ENCODE measurements at places on chromosomes 6 and 20.

DNA sequence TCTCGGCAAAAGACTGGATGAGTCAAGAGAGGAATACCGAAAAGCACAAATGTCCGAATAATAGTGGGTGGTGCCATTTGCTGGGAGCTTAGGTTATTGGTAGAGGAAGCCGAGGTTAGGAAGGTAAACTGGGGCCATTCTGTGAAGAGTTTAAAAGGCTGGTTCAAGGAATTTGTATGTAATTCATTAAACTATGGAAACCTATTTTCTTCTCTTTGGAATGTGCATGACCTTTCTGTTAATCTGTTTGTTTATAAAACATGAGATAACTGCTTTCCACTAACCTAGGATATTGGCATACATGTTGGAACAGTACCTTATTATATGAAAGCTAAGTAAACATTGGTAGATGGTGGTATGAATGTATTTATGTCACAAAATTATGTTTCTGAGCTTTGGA is 71.8 kb downstream of the LCA5 start:
- DNase-seq = no peak

DNA sequence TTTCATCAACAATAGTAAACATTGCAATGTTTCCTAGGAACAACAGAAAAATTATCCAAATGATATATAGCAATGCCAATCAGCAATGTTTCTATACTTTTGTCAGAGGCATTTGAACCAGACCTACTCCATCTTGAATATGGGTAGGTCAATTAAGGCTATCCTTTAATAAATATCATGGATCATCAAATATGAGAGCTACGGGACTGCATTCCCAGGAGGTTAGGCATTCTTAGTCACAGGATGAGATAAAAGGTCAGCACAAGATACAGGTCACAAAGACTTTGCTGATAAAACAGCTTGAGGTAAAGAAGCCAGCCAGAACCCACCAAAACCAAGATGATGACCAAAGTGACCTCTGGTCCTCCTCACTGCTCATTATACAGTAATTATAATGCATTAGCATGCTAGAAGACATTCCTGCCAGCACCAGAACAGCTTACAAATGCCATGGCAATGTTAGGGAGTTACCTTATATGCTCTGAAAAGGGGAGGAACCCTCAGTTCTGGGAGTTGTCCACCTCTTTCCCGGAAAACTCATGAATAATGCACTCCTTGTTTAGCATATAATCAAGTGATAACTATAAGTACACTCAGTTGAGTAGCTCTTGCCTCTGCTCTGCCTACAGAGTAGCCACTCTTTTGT is 8.6 kb upstream of the SERPINB6 start:
- DNase-seq = peak; percentile 61

- DNase-seq = no peak
Observed at GRCh38 chr6:14499309-14499708, 381.7 kb downstream of the CD83 start.

- DNase-seq = peak; percentile 85
Observed at GRCh38 chr6:95244751-95245150, 332.6 kb upstream of the MANEA start.

GRCh38 chr6:22363714-22364239 is 66.9 kb upstream of the PRL start:
- DNase-seq = peak; percentile 10

- DNase-seq = no peak
Observed at GRCh38 chr6:105988321-105988720, 97.8 kb upstream of the PRDM1 start.

GRCh38 chr6:136873748-136874147 is 48.4 kb upstream of the SLC35D3 start:
- peak; percentile 4 for DNase-seq

- DNase-seq = no peak
Observed at GRCh38 chr6:125432963-125433362, 131.2 kb upstream of the HDDC2 start.

GRCh38 chr6:106360410-106360988 is at the start of gene CRYBG1:
CRYBG1 (plus strand) TSS chr6:106360717; CDS start chr6:106360909, 192 bp downstream.
- DNase-seq = peak; percentile 90

DNA sequence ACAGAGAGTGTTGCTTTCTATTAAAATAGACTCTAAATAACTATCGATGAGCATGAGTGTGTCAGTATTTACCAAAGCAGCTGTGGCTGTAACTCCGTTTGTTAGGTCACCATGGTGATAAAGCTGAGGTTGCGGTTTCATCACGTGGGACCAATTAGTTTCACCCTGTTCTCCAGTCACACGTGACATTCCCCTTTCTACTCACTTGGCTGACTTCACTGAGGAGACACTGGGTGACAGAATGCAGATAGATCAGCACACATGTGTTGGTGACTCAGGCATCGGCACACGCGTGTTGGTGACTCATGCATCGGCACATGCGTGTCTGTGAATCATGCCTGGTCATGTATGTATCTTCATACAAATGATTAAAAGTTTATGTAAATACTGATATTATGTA is 285.4 kb downstream of the THBS2 start:
- peak; percentile 1 for DNase-seq

DNA sequence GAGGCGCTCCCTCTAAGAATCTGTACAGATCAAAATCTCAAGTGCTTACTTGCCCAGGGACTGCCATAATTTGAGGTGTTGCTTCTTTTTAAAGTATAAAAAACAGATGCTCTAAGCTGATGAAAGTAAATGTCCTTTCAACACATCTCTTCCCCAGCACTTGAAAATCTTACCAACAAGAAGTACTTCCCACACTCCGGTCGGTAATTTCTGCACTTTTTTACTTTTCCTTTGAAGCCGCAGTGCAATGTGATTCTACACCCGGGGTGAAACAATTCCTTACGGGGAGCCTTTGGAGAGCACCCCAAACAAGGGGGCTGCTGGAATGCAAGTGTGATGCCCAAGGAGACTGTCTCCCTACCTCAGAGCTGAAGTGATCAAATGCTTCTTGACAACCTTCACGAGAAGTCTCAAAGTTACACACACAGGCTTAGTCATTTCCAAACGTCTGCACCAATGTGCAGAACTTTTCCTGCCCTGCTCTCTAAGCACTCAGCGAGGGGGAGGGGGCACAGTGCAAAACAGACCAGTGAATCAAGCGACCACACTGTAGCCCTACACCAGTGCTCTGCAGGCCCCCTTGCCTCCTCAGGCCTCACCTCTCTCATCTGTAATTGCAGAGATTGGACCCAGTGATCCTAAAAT is 56.7 kb downstream of the ATXN1 start:
- DNase-seq = peak; percentile 69

DNA sequence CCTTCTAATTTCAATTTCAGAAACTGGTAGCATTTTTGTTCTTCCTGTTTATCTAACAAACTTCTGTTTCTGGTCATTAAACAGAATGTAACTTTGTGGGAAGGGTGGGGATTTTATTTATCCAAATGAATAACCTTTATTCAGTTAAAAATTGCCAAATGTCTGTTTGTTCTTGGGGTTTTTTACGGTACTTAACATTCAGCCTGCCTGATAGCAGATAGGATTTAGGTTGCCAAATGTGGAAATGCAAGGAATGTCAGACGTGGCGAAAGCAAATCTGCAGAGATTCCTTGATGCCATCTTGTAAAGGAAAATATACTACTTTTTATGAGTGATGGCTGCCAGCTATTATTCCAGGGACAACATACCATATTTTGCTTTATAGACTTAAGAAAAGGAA is 95.7 kb downstream of the LYRM2 start:
- no peak for DNase-seq

DNA sequence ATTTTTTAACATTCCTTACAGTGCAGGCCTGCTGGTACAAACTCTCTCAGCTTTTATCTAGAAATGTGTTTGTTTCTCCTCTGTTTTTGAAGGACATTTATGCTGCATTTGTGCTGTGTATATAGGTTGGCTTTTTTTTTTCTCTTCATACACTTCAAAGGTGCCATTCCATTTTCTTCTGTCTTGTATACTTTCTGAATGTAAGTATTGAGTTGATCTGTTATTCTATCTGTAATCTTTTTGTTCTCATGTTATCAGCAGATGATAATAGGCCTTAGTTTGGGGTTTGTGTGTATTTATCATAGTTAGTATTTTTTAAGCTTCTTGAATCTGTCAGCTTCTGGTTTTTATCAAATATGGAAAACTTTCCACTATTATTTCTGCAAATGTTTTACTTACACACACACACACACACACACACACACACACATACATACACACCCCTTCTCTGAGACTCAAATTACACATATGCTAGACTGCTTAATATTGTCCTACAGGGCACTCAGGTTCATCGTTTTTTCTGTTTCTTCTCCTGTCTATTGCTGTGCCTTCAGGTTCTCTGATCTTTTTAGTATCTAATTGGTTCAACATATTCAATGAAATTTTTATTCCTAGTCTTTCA is 74.6 kb downstream of the RPP40 start:
- DNase-seq = no peak

DNA sequence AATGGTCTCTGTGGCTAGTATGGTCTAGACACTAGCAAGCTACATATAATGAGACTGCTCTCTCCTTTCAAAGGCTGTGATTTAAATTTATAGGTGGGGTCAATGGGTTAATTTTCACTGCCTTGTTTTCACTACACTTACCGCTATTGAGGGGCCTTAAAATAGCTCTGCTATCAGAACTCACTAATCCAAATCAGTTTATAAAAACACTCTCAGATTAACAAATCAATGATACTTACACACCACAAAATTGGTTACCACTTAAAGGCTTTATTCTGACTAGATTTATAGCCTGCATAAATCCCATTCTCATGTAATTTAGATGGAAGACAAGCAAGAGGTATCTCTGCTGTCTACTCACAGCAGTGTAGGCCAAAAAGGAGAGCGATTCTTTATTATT is 313.0 kb upstream of the AGPAT4 start:
- no peak for DNase-seq

- no peak for DNase-seq
Observed at GRCh38 chr6:14023855-14024254, 93.7 kb upstream of the CD83 start.

DNA sequence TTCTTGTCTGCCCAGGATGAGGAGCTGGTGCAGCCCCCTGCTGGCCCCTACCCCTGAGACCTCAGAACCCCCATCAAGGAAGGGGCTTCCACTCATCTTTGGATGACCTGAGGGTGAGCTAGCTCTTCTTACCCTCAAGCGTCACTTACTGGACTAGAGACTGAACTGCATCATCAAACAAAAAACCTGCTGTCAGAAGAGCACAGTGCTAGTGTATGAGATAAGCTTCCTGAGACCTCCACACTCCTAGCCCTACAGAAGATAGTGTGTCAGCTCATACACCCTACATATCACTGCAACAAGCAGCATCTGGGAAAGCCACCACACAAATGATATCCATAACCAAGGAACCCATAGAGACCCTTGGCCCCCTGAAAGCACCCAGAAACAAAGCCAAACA is 15.0 kb downstream of the SLC22A16 start:
- DNase-seq = no peak

- no peak for DNase-seq
Observed at GRCh38 chr20:62897666-62898065, 28.6 kb downstream of the DIDO1 start.

GRCh38 chr20:32352121-32352720 is 5.9 kb upstream of the ASXL1 start:
- DNase-seq = no peak

DNA sequence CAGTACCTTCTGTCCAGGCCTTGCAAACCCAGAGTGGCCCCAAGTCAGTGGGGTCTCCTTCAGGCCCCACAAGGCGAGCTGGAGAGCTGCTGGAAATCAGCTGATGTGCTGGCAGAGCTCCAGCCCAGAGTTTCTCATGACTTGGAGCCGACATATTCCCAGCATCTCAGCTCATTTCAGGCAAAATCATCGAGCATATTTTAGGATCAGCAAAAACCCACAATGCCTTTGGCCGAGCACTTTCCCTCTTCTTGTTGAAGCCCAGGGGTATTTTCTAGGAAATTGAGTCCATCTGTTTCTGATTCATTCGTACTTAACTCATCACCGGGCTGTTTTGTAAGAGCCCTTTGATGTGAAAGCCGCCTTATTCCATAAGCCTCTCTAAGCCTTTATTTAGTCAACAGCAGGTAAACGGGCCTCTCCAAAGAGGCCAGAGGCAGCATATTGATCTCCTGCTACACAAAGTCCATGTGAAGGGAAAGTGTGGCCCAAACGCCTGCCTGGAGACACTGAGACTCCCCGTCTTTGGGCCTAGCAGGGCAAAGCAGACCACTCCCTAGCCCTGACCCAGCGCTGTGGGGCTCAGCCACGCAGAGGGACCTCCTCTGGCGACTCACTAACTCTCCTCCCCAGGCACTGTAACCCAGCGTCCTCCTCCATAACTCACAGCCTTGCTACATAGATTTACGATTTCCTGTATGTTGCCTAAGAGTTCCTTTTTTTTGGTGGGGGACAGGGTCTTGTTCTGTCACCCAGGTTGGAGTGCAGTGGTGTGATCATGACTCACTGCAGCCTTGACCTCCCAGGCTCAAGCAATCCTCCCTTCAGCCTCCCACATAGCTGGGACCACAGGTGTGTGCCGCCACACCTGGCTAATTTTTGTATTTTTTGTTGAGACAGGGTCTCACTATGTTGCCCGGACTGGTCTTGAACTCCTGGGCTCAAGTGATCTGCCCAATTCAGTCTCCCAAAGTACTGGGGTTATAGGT is 12.1 kb upstream of the C20orf203 start:
- peak; percentile 88 for DNase-seq

DNA sequence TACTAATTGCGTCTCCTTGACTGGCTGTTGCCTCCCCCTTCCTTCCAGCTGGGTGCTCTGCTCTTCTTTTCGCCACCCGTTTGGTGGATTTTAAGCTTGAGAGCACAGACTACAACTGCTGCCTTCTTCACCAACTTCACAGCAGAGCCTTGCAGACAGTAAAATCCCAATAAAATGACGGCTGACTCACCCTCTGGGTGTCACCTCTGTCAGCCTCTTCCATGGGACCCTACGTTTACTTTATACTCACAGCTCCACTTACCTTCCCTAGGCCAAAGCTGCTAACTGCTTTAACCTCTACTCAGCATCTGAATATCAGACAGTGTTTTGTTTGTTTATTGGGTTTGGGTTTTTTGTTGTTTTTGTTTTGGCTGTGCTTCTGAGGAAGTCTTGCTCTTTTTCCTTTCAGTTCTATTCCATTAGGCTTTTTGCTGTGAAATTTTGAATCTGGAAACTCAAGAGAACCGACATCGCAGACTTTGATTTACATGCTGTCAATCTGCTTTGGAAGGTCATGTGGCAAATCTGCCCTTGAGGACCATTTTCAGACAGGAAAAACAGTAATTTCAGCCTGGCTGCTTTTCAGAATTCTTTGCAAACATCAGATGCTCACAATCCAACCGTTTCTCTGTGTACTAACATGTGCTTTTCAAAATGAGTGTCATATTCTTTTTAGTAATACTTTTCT is 2.4 kb downstream of the AGPAT4 start:
- no peak for DNase-seq

DNA sequence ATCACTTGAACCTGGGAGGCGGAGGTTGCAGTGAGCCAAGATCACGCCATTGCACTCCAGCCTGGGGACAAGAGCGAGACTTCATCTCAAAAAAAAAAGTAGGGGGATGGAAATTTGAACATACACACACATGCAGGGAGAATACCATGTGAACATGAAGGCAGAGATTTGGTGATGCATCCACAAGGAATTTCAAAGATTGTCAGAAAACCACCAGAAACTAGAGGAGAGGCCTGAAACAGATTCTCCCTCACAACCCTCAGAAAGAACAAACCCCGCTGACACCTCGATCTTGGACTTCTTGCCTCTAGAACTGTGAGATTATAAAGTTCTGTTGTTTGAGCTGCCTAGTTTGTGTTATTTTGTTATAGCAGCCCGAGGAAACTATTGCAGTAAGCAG is 125.5 kb downstream of the GPX5 start:
- no peak for DNase-seq

GRCh38 chr20:19992996-19993908 is 23.9 kb upstream of the NAA20 start:
- DNase-seq = peak; percentile 91
